ENCODE measurements at places on chromosomes 2 and 18.

DNA sequence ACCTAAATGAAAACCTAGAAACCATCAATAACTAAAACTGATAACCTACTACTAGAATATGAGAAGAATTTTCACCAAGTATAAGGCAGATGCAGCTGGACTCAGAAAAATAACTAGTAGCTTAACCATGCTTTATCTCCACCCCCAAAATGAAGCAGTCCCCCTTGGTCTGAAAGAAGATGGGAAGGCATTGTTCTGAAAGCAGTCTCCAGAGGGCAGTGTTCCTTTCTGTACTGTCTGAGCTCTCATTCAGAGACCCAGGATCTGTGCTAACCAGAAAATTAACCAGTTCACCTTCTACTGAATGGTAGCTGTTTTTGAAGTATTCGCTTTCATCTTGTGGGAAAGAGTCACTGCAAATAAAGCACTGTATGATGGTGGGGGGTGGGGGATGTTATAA lies 273.0 kb downstream of the PDE11A start:
- DNase-seq = no peak

GRCh38 chr18:45526114-45526841 lies 89.0 kb upstream of the SLC14A2 start:
- DNase-seq = no peak

DNA sequence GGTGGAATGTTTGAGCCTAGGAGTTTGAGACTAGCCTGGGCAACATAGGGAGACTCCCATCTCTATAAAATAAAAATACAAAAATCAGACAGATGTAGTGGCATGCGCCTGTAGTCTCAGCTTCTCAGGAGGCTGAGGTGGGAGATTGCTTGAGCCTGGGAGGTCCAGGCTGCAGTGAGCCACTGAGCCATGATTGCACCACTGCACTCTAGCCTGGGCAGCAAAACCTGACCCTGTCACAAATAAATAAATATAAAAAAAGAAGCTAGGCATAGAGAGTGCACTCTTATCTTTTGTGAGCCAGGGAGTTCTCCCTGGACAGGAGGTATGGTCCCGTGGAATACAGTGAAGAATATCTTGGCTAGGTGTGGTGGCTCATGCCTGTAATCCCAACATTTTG lies 11.0 kb upstream of the KYNU start:
- no peak for DNase-seq

- DNase-seq = no peak
Measured at GRCh38 chr2:20446255-20446916, 488 bp upstream of the RHOB start.
